Foreskin keratinocyte (primary cell): ENCODE measurements at places on chromosomes 5 and 9. TPM values are rescaled to one million over a fixed set of nuclear protein-coding genes. Genes with fewer than 3 reads are reported as not detected.

Gene SOHLH1
- total RNA-seq, result not detected in 2 replicates

Gene PCDHB11
- 0.03 TPM in 1 of 2 replicates, not detected in the other for total RNA-seq

Gene FAM221B
- not detected in 2 replicates for total RNA-seq

Gene NEUROG1
- not detected in 2 replicates for total RNA-seq

Gene GPSM1
- total RNA-seq, result 3.6 and 6.2 TPM in 2 replicates

Gene PCDHA1
- total RNA-seq, result not detected in 2 replicates
